Pericardium fibroblast (primary cell): ENCODE measurements at places on chromosomes 2 and 18. TPM values are rescaled to one million over a fixed set of nuclear protein-coding genes. Genes with fewer than 3 reads are reported as not detected.

The CAPN14 gene
- 0.09 TPM in 1 of 2 replicates, not detected in the other for total RNA-seq

The WDR12 gene
- 14.7 and 32.9 TPM in 2 replicates for total RNA-seq

The RNF25 gene
- 18.0 and 19.5 TPM in 2 replicates for total RNA-seq

The CD8B gene
- total RNA-seq: not detected in 2 replicates

The RALB gene
- 35.8 and 37.9 TPM in 2 replicates for total RNA-seq

The GPR39 gene
- 0.12 and 0.94 TPM in 2 replicates for total RNA-seq

The PPP4R3B gene
- total RNA-seq: 31.2 TPM in 2 replicates

The MYO3B gene
- not detected in 2 replicates for total RNA-seq

The ANKAR gene
- total RNA-seq: 1.9 and 2.9 TPM in 2 replicates

The CYS1 gene
- 2.1 and 2.3 TPM in 2 replicates for total RNA-seq

The CFAP65 gene
- not detected in 2 replicates for total RNA-seq

The EVX2 gene
- 0.09 TPM in 1 of 2 replicates, not detected in the other for total RNA-seq

The GALR1 gene
- not detected in 2 replicates for total RNA-seq

The AQP4 gene
- total RNA-seq: not detected in 2 replicates

The SPATA3 gene
- total RNA-seq: not detected in 2 replicates

The MFSD2B gene
- 0.60 TPM in 1 of 2 replicates, not detected in the other for total RNA-seq
